Activated CD8-positive, alpha-beta memory T cell treated with anti-CD3 and anti-CD28 coated beads, Interleukin-2, amount 10 ng/mL, durations not matched to agents 7 days and 5 days (primary cell): ENCODE measurements at places on chromosomes 16 and 17. TPM values are rescaled to one million over a fixed set of nuclear protein-coding genes. Genes with fewer than 3 reads are reported as not detected.

Gene CLEC3A
- total RNA-seq = not detected

Gene MYH1
- not detected for total RNA-seq

Gene TMC7
- not detected for total RNA-seq

Gene TBC1D3
- 2.6 TPM for total RNA-seq

Gene FBXW10
- total RNA-seq = not detected

Gene KRTAP17-1
- total RNA-seq = not detected

Gene P2RX5
- total RNA-seq = 24.6 TPM

Gene ANKS4B
- not detected for total RNA-seq

GRCh38 chr16:88924834-88925539, 52.0 kb downstream of the CBFA2T3 start:
- H3K4me3 ChIP-seq = no peak overlapping the region
- H3K4me1 ChIP-seq = peaks cover 2% of the 10 kb centered on the region
- H3K36me3 ChIP-seq = no peaks in the 10 kb centered on the region

DNA sequence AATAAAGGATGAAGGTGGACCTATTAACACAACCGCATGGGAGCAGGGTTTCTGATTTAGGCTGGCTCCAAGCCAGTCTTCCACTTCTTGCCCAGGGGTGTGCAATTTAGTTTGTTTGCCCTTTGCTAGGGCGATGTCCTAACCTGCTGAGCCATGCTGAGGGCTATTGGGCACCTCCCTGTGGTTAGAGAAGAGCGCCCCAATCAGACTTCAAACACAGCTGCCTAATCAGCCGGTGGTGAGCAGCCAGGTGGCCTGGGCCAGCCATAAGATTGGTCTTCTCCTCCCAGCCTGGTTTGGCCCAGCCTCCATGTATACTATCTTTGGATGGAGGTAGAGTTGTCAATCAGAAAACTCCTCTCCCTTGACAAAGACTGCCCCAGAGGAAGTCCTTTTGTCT, 15.7 kb downstream of the TMEM94 start:
- peaks cover 10% of the 10 kb centered on the region for H3K36me3 ChIP-seq
- H3K27me3 ChIP-seq = no peaks in the 10 kb centered on the region
- no peak for DNase-seq
- H3K4me3 ChIP-seq = no peak overlapping the region
- H3K27ac ChIP-seq = no peak overlapping the region

DNA sequence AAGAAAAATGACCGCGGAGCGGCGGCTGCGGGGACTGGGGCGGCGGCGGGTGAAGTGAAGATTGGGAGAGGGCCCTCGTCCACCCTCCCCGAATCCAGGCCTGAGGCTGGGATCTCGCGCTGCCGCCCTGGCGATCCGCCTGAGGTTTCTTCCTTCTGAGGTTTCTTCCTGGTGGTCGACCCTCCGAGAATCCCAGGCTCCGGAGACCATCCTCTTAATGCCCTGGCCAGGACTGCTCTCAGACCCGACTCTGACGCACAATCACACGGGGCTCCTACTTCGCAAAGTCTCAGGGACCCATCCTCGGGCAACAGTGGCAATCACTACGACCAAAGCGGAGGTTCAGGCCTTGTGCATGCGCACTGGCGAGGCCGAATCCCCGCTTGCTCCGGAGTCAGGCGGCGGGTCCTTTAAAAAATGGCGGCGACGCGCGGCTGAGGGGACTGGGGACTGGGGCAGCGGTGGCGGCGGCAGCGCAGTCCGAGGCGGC, 18.0 kb upstream of the KCNJ18 start:
- H3K27me3 ChIP-seq = no peaks in the 10 kb centered on the region
- H3K36me3 ChIP-seq = no peaks in the 10 kb centered on the region
- no peak for DNase-seq
- no peak overlapping the region for H3K4me3 ChIP-seq
- H3K27ac ChIP-seq = no peak overlapping the region
- H3K4me1 ChIP-seq = no peaks in the 10 kb centered on the region

DNA sequence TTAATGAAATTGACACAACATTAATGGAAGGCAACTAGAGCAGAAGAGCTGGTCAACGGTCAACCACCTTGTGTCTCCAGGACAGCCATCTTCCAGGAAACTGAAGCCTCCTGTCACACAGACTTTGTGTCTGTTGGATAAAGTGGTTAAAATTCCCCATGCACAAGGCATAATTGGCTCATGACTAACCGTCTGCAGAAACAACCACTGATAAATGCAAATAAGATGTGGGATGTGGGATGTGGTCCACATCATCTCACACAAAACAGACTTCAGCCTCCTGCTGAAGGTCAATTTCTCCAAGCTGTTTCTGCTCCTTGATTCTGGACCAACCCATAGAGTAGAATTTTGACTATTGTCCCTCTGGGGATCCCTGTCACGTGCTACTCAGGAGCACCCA, 26.9 kb upstream of the XYLT1 start:
- H3K27ac ChIP-seq = no peak overlapping the region
- peaks cover 18% of the 10 kb centered on the region for H3K27me3 ChIP-seq
- no peak for DNase-seq
- no peak overlapping the region for H3K4me3 ChIP-seq

DNA sequence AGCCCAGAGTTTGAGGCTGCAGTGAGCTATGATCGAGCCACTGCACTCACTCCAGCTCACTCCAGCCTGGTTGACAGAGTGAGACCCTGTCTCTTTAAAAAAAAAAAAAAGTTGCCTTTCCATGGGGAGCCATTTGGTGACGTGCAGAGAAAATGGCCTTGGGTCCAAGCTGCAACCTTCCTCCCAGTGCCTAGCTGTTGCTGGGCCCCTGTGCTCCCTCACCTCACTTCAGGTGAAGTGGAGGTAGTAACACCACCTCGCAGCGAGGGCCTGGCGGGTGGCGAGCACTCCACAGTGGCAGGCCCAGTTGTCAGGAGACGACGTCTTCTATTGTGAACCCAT, 17.4 kb downstream of the SYT17 start:
- no peaks in the 10 kb centered on the region for H3K36me3 ChIP-seq
- no peak overlapping the region for H3K4me3 ChIP-seq
- peaks cover 2% of the 10 kb centered on the region for H3K4me1 ChIP-seq
- DNase-seq = no peak

GRCh38 chr16:21943571-21943970, 9.6 kb upstream of the UQCRC2 start:
- H3K27ac ChIP-seq = no peak overlapping the region
- H3K4me3 ChIP-seq = no peak overlapping the region
- DNase-seq = no peak
- peaks cover 12% of the 10 kb centered on the region for H3K4me1 ChIP-seq

DNA sequence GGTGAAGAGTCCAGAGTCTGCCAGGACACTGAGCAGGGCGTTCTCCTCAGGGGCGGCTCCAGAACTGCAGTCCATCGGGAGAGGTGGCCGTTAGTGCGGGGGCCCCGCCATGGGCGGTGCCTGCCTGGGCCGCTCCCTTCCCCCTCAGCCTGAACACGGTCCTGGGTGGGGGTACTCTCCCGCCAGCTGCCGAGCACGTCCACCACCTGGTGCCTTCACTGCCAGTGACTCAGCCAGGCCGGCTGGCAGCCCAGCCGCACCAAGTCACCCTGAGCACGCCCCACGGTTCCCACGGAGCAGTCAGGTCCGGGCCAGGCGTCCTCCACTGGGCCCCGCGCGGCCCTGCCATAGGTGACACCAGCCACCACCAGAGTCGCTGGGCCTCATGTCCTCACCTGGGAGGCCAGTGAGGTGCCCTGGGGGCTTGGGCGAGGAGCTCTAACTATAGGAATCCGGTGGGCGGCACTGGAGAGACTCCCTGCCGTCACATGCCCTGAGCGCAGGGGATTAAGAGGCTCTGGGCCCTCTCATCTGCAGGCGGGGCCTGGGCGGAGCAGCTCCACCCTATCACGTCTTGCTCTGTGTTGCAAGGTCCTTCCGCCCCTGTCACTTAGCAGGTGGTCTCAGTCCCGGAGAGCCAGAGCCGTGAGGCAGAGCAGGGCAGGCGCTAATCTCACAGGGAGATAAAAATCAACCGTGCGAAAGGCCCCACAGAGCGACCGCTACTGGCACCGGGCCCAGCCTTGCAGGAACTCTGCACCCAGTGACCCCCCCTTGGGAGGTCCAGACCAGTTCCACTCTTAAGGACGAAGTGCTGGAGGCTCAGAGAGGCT, 14.3 kb downstream of the PIEZO1 start:
- H3K27ac ChIP-seq = no peak overlapping the region
- H3K4me1 ChIP-seq = peaks cover 36% of the 10 kb centered on the region
- H3K36me3 ChIP-seq = no peaks in the 10 kb centered on the region
- H3K4me3 ChIP-seq = no peak overlapping the region
- no peak for DNase-seq
- H3K27me3 ChIP-seq = no peaks in the 10 kb centered on the region

GRCh38 chr17:34171245-34171818, 83.8 kb upstream of the CCL2 start:
- peak; percentile 80 for DNase-seq
- no peak overlapping the region for H3K4me3 ChIP-seq
- no peak overlapping the region for H3K27ac ChIP-seq
- peaks cover 4% of the 10 kb centered on the region for H3K4me1 ChIP-seq

- peaks cover 12% of the 10 kb centered on the region for H3K4me1 ChIP-seq
- no peak for DNase-seq
- no peak overlapping the region for H3K4me3 ChIP-seq
- H3K27ac ChIP-seq = no peak overlapping the region
Observed at GRCh38 chr17:81452551-81452950, 57.3 kb downstream of the BAHCC1 start.

GRCh38 chr17:81549031-81549557, 3.1 kb downstream of the FAAP100 start:
- no peak for DNase-seq
- no peak overlapping the region for H3K27ac ChIP-seq
- H3K27me3 ChIP-seq = no peaks in the 10 kb centered on the region
- no peak overlapping the region for H3K4me3 ChIP-seq

- H3K36me3 ChIP-seq = no peaks in the 10 kb centered on the region
- no peaks in the 10 kb centered on the region for H3K4me1 ChIP-seq
- no peak for DNase-seq
Observed at GRCh38 chr16:10609402-10609774, 29.0 kb upstream of the EMP2 start.

- H3K4me3 ChIP-seq = no peak within 1 kb of the TSS
- H3K4me1 ChIP-seq = peaks cover 12% of the 10 kb centered on the region
- no peaks in the 10 kb centered on the region for H3K27me3 ChIP-seq
- no peak within 1 kb of the TSS for H3K27ac ChIP-seq
- H3K36me3 ChIP-seq = no peaks in the 10 kb centered on the region
Observed at GRCh38 chr17:76027159-76027839, at the start of gene EVPL. Gene EVPL, minus strand, starts transcription at chr17:76027306. Its CDS starts 108 bp downstream, at chr17:76027198.

DNA sequence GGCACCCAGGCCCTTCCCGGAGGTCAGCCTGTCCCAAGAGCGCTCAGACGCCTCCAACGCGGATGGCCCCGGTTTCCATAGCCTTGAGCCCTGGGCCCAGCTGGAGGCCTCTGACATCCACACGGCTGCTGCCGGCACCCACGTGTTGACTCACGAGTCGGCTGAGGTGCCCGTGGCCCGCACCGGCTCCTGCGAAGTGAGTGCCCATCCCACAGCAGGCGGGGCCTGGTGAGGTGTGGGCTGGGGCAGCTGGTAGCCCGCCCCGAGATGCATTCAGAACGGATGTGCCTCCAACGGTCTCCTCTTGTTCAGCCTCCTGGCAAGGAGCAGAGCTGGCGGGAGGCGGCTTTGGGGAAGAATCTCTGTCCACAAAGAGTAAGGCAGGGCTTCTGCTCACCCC, 2.7 kb downstream of the WDR90 start:
- no peaks in the 10 kb centered on the region for H3K27me3 ChIP-seq
- DNase-seq = no peak
- peaks cover 11% of the 10 kb centered on the region for H3K4me1 ChIP-seq
- H3K27ac ChIP-seq = no peak overlapping the region

DNA sequence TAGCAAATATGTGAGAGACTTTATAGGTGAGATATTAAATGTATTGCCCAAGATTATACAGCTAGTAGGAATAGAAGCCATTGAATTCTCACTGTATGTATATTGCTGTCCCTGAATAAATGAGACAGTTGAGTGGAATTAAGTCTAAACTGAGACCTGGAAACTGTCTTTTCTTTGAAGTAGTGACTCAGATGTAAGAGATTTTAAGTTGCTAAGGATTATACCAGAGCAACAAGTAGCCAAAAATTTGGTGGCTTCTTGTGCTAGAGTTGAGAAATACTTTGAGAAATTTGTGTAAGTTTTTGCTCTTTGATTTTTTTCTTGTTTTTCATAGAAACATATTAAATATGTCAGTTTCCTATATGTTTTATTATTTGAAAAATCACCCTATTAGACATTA, 58.7 kb downstream of the TANC2 start:
- DNase-seq = no peak
- H3K27ac ChIP-seq = no peak overlapping the region
- H3K4me3 ChIP-seq = no peak overlapping the region
- H3K4me1 ChIP-seq = no peaks in the 10 kb centered on the region

DNA sequence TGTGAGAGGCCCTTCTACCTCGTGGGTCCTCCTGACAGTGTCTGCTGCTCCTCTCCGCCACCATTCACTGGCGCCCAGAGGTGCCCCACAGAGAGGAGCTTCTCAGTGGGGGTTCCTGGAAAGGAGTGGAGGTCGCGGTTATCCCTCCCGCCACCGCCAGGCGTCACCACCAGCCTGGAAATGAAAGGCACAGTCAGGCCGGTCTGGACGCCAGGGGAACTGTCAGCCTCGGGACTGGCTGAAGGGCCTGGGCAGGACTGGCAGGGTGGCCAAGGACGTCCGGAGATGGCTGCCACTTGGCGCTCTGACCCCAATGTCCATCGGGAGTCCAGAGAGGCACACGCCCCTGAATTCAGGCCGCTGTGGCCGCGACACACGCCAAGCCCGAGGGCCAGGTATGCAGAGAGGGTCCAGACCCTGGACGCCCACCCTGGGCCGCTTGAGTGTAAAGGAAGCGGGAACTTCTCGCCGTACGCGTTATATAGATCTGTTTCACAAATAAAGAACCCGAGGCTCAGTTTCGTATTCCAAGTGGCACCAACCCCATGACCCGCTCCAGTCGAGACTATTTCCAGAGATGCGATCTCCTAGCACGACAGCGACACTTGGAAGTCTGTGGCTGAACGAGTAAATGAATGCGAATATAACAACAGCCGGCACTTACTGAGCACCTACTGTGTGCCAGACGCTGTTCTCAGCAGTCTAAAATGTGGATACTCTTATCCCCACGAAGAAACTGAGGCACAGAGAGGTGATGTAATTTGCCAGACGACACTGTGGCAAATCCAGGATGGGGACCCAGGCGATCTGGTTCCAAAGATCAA, 7.6 kb upstream of the NXPH3 start:
- no peaks in the 10 kb centered on the region for H3K36me3 ChIP-seq
- H3K27ac ChIP-seq = no peak overlapping the region
